ENCODE measurements at places on chromosomes 1 and 21. TPM values are rescaled to one million over a fixed set of nuclear protein-coding genes. Genes with fewer than 3 reads are reported as not detected.

GRCh38 chr1:67749263-67749843 is 64.4 kb downstream of the GADD45A start:
- no peak for DNase-seq

DNA sequence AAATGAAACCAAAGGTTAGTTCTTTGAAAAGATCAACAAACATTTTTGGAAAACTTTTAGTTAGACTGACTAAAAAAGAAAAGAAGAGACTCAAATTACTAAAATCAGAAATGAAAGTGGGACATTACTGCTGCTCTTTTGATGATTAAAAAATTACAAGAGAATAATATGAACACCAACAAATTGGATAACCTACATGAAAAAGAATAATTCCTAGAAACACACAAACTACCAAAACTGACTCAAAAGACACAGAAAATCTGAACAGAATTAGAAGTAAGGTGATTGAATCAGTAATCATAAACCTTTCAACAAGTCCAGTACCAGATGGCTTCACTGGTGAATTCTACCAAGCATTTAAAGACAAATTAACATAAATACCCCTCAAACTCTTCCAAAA is 5.6 kb downstream of the KIFAP3 start:
- no peak for DNase-seq

DNA sequence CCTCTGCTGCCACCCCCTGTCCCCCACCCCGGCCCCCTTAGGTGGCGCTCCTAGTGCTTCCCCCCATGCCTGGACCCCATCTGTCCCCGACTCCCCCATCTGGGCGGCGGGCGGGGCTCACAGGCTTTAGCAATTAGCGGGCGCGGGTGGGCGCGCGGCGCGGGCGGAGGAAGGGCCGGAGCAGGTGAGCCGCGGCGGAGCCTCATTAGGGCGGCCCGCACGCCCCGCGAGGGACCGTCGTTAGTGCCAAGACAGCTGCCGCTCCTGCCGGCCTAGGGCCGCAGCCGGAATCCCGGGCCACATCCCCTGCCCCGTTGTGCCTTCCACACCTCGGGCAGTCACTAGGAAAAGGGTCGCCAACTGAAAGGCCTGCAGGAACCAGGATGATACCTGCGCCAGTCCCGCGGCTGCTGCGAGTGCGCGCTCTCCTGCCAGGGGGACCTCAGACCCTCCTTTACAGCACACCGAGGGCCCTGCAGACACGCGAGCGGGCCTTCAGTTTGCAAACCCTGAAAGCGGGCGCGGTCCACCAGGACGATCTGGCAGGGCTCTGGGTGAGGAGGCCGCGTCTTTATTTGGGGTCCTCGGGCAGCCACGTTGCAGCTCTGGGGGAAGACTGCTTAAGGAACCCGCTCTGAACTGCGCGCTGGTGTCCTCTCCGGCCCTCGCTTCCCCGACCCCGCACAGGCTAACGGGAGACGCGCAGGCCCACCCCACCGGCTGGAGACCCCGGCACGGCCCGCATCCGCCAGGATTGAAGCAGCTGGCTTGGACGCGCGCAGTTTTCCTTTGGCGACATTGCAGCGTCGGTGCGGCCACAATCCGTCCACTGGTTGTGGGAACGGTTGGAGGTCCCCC is 7.6 kb downstream of the OLIG2 start:
- DNase-seq: no peak

GRCh38 chr1:182206626-182207239 is 145.2 kb upstream of the ZNF648 start:
- no peak for DNase-seq

GRCh38 chr1:156233426-156234127 is 8.4 kb upstream of the BGLAP start:
- DNase-seq: peak; percentile 28

DNA sequence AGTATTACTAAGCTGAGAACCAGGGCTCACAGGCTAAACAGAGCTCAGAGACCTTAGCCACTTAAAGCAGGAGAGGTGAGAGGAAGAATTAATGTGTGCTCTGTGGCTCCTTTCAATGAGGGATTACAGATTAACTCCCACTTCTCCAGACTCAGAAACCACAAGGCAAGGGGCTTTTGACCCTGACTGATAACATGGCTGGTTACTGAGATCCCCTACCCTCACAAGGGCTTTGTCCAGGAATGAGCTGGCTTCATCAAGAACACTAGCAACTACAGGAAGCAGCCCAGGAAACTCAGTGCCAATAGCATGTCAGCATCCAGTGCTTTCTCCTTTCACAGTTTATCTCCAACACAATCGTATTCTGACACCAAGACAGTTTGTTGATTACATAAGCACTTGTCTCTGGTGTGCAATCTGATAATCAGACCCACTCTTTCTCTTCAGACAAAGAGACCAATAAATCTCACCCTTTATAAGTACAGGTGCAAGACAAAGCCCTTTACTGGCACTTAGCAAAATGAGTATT is 38.8 kb downstream of the ERI3 start:
- no peak for DNase-seq

- DNase-seq: no peak
Measured at GRCh38 chr1:6683434-6683833, 18.2 kb downstream of the DNAJC11 start.

Gene ZFP69
- 2.3 TPM for total RNA-seq

Gene UBE2U
- 0.17 TPM for total RNA-seq

Gene DCDC2B
- total RNA-seq: not detected

Gene NPR1
- total RNA-seq: not detected

Gene RPE65
- total RNA-seq: 1.1 TPM

Gene CA6
- total RNA-seq: not detected

Gene INAVA
- 1.1 TPM for total RNA-seq
